ENCODE measurements at places on chromosomes 4 and X.

DNA sequence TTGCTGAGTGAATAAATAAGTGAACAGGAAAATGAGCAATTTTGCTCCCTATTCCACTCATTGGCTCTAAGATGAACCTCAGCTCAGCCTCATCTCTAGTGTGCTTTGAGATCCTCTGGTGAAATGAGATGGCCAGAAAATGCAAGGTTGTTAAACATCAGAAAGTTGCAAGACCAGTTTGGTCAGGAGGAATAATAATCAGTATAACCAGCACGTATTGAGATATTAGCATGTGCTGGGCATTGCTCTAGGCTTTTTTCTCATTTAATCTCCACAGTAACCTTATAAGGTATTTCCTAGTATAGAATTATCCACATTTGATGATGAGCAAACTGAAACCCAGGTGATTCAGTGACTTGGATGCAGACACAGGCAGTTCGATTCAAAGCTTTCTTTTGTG lies 110.5 kb upstream of the PAK3 start:
- DNase-seq, result no peak

- DNase-seq, result no peak
Measured at GRCh38 chr4:106652095-106652494, 283.5 kb upstream of the GIMD1 start.

- no peak for DNase-seq
Measured at GRCh38 chr4:77201857-77202256, 44.9 kb downstream of the CCNG2 start.

DNA sequence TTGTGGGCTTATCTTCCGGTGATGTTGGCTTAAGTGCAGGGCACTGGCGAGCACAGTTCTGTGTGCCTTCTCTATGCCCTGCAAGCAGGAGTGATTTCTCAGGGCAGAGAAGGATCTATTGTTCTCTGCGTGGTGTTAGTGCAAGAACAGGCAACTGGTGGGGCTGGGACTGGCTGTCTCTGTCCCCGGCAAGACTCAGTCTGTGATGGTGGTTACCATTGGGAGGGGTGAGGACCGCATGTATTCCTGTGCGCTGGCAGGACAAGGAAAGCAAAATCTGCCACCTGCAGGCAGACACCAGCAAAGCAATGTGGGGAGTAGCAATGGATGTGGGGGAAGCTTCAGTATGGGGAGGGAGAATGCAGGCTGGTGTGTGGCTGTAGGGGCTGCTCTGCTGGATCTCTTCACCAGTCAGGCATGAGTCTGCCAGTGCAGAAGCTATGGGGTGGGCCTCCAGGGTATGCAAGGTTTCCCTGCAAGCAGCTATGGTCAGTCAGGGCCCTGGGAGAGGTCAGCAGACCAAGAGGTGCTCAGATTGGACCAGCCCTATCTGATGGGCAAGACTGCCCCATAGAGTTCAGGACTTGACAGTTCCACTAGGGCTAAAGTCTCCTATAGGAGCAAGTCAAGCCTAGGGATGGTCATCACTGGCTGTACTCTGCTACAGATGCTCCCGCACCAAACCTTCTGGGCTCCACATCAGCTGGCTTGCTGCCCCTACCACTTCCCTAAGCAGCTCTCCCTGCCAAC lies 16.8 kb downstream of the PF4 start:
- no peak for DNase-seq

DNA sequence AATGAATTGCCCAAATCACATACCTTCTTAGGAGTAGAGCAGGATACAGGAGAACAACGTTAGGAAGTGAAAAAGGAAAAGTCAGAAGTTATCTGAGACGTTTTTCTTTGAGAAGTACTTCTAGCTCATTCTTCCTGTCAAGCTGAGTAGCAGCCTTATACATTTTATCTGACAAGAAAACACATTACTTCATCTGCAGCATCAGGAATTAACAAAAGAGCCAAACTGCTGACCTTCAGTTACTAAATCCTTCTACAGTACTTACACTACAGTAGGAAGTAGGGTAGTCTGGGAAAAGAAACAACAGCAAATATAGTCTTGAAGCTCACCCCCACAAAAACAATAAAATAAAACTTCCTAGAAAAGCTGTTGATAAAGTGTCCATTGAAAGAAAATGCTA lies 57.0 kb downstream of the ATP11C start:
- DNase-seq, result no peak

DNA sequence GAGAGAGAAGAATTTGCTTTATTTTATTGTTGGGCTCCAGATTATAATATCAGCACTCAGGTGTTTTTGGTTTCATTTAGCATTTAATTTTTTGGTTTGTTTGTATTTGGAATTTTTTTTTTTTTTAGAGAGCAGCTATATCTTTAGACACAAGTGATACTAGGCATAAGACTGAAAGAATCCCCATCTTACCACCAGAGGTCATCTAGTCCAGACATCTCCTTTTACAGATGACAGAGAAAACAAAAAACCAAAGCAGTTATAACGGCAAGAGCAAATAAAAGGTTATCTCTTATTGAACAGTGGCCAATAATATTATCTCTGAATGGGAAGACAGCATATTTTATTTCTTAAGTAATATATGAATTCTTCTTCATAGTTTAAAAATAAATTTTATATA lies 22.8 kb downstream of the USP38 start:
- no peak for DNase-seq

- no peak for DNase-seq
Measured at GRCh38 chrX:136754651-136755050, 26.1 kb downstream of the ARHGEF6 start.

GRCh38 chr4:39526765-39527295 lies 409 bp downstream of the UGDH start:
- no peak for DNase-seq

DNA sequence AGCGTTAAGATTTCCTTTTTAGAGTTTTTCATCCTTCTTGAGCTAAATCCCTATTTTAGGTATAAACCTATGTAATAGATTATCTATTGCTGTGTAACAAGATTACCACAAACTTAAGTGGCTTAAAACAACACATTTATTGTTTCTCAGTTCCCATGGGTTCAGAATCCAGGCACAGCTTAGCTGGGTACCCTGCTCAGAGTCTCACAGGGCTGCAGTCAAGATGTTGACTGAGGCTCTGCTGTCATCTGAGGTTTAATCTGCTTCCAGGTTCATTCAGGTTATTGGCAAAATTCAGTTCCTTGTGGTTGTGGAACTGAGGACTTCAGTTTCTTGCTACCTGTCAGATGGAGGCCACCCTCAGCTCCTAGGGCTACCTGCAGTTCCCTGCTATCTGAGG lies 60.9 kb downstream of the GK start:
- DNase-seq, result no peak

DNA sequence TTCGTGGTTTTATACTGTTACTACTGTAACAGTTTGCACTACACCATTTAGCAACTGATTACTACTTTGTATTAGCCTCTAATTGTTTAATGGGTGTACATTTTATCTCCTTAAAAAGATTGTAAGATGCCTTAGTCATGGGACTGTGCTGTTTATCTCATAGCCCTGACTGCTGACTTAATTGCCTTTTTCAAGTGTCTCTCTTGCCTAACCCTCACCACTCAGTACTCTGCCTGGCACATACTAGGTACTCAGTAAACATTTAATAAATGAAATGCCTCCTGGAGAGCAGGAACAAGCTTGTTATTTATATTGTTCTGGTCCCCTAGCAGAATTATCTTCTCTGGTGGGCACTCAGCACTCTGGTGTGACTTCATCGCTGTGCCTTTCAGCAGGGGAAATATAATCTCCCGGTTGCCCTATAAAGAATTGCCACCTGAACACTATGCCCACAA lies 1.7 kb upstream of the STIM2 start:
- peak; percentile 59 for DNase-seq

- DNase-seq, result no peak
Measured at GRCh38 chr4:94877973-94878372, 120.2 kb downstream of the BMPR1B start.

DNA sequence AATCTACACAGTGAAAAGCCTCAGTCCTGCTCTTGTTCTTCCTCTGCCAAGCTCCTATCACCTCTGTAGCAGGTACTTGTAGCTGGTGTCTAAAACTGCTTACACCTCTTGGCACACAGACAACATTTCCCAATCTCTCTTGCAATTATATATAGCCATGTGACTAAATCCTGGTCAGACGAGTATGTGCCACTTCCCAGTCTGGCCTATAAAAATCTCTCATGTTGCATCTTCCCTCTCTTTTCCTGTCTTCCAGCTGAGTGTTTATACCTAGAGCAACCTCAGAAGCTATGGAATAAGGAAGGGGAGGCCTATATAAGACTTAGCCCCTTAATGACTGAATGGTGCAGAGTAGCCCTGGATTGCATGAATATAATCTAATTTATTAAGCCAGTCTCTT lies 105.8 kb downstream of the RNF150 start:
- DNase-seq, result no peak

DNA sequence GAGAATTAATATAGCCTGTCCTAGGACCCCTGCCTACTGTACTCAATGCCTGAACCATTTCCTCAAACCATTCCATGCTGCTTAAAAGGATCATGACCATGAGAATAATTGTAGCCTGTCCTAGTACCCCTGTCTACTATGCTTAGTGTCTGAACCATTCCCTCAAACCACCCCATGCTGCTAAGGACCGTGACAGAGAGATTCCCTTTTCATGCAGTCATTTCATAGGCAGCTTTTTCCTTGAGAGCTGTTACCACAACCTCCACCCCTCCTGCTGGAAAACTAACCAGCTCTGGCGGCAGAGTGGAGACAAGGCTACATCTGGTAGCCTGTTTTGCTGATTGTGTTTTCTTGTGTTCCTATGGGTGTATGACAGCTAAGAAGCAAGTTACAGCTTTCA lies 174.9 kb upstream of the SMARCAD1 start:
- DNase-seq, result no peak

DNA sequence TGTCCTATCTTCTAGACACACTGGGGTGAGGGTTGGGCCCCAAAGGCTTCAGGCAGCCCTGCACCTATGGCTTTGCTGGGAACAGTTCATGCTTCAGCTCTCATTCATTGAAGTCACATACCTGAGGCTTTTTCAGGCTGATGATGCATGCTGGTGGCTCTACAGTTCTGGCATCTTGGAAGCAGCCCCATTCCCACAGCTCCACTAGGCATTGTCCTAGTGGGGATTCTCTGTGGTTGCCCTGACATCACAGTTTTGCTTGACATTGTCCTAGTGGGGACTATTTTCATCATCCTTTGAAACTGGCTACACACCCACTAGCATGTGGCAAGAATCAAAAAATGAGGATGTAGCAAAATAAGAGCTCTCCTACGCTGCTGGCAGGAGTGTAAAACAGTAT lies 37.7 kb upstream of the C4orf17 start:
- no peak for DNase-seq

- no peak for DNase-seq
Measured at GRCh38 chr4:123037804-123038203, 115.4 kb upstream of the NUDT6 start.

DNA sequence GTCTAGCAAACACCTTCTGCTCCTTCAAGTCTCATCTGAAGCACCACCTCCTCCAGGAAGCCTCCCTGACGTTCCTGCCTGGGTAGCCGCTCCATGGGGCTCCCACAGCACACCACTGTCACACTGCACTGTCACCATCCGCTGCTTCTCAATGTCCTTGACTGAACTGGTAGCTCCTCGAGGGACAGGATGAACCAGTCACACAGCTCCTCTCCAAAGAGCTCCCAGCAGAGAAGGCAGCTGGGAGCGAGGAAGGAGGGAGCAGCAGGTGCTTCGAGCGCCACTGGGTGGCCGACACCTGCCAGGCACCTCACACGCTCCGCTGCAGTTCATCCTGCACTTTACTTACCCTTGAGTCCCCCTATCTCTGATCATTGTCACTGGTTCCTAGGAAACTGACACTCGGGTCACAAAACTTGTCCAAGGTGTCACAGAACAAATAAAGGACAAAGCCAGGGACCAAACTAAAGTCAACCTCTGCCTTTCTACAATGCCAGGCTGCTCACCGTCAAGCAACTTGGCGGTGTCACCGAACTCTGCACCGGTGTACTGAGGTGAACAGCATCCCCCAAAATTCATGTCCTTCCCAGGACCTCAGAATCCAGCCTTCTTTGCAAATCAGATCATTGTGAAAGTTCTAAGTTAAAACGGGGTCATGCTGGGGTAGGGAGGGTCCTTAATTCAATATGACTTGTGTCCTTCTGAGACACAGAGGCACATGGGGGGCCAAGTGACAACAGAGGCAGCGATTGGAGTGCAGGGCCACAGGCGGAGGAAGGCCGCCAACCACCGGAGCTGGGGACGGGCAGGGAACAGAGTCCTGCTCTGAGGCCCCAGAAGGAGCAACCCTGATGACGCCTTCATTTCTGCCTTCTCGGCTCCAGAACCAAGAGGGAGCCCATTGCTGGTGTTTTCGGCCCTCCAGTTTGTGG lies 5.5 kb upstream of the S100P start:
- DNase-seq, result no peak

GRCh38 chrX:69138512-69138911 lies 26.7 kb downstream of the PJA1 start:
- DNase-seq, result no peak

GRCh38 chr4:82287720-82288119 lies 86.1 kb downstream of the HNRNPD start:
- DNase-seq, result no peak

DNA sequence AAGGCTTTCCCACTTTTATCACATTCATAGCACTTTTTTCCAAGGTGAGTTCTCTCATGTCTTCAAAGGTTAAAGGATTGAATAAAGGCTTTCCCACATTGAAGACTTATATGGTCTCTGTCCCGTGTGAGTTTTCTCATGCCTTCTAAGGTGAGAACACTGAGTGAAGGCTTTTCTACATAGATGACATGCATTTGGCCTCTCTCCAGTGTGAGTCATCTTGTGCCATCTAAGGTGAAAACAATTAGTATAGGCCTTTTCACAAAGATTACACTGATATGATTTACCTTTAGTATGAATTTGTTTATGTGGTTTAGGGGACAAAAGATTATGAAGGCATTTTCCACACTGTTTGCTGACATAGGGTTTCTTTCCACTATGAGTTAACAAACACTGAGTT lies 21.2 kb downstream of the USP17L30 start:
- DNase-seq, result no peak

DNA sequence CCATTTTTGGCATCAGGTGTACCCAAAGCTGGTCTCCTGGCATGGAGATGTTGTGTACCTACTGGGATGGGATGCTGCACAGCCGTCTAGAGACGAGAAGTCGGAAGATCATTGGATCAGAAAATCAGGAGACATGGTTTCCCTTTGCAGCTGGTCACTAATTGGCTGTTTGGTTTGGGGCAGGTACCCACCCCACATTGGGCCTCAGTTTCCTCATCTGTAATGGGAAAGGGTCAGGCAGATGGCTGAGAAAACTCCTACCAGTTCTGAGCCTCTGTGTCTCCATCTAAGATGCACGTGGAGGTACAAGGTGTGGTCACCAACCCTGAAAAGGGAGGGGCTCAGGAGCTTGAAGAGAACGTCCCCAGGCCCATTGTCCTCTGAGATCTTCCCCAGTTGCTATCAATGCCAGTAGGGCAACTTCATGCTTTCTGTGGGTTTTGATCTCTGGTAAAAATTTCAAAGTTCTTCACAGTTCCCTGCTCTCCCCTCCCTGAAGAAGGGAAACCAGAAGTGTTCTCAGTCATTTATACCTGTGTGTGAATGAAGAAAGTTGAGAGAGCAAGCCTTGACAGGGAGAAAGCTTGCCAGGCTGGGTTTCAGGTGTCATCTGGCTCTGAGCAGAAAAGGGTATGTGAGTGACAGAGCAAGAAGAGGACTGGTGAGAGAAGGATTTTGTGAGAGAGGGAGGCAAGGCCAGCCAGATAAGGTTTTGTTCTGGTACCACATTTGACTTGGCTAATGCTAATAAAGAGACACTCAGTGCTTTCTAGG lies 15.1 kb downstream of the TSC22D3 start:
- no peak for DNase-seq

- no peak for DNase-seq
Measured at GRCh38 chr4:87895964-87896621, 63.3 kb downstream of the MEPE start.
